T-cell (primary cell): ENCODE measurements at places on chromosomes 3 and 15.
A peak's percentile ranks its signal among the peaks of the same experiment; 100 is the strongest.

- no peak overlapping the region for H3K4me3 ChIP-seq
- no peak overlapping the region for H3K27ac ChIP-seq
- H3K27me3 ChIP-seq: peaks cover 3% of the 10 kb centered on the region
- DNase-seq: no peak
- H3K4me1 ChIP-seq: no peaks in the 10 kb centered on the region
Measured at GRCh38 chr15:29726553-29726952, 95.7 kb downstream of the TJP1 start.

GRCh38 chr15:86906376-86906775 is 826.7 kb downstream of the AGBL1 start:
- no peaks in the 10 kb centered on the region for H3K4me1 ChIP-seq
- no peak for DNase-seq
- H3K4me3 ChIP-seq: no peak overlapping the region
- no peak overlapping the region for H3K27ac ChIP-seq

- no peaks in the 10 kb centered on the region for H3K36me3 ChIP-seq
- peaks cover 10% of the 10 kb centered on the region for H3K4me1 ChIP-seq
- no peaks in the 10 kb centered on the region for H3K27me3 ChIP-seq
- no peak overlapping the region for H3K4me3 ChIP-seq
- DNase-seq: no peak
- H3K27ac ChIP-seq: no peak overlapping the region
Measured at GRCh38 chr3:106341087-106341486, 472.3 kb upstream of the CBLB start.

DNA sequence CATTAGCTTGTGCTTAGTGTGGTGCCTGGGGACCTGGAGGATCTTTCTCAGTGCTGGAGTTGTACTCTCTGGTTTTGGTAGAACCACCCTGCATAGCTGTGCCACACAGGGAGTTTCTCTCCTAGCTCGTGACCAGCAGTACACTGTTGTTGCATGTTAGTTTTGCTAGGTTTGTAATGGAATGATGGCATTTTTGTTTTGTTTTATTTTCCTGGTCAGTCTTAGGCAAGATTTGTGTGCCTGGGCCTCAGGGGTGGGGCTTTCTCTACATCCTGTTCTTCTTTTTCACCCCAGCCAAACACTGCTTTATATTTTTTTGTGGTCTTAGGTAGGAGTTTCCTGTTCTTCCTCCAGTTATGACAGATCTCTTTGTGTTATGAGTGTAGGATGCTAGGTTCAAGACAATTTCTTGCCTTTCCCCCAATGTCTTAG is 534.5 kb upstream of the KCNMB2 start:
- H3K4me3 ChIP-seq: no peak overlapping the region
- no peaks in the 10 kb centered on the region for H3K36me3 ChIP-seq
- no peaks in the 10 kb centered on the region for H3K27me3 ChIP-seq
- peaks cover 15% of the 10 kb centered on the region for H3K4me1 ChIP-seq
- peak overlapping the region; percentile 45 for H3K27ac ChIP-seq

DNA sequence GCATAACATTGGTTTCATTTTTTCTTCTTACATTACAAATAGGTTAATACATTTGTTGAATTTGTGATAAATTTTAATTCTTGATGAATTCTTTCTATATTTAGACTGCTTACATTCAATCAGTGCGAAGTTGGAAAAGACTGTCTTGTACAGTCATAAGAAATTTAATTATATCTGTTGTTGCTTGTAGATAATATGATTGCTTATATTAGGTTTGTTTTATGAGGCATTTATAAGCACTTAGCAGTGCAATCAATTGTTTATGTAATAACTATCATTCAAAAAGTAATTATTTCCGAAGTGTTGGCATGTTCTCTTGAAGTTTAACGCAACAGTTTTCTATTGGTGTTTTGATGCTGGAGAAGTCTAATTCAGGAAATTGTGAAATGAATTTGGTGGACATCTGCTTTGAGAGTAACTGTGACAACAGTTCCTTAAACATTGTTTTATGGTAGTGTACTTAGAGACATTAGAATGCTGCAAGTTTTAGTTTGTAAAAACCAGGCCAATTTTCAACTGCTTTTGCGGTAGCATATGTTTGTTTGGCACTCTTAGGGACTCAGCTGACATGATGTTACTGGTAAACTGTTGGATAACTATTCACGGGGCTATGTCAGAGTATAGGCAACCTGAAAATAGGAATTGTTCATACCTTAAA is 99.7 kb downstream of the NAALADL2 start:
- no peak overlapping the region for H3K4me3 ChIP-seq
- no peak overlapping the region for H3K27ac ChIP-seq
- no peaks in the 10 kb centered on the region for H3K27me3 ChIP-seq
- H3K36me3 ChIP-seq: no peaks in the 10 kb centered on the region

DNA sequence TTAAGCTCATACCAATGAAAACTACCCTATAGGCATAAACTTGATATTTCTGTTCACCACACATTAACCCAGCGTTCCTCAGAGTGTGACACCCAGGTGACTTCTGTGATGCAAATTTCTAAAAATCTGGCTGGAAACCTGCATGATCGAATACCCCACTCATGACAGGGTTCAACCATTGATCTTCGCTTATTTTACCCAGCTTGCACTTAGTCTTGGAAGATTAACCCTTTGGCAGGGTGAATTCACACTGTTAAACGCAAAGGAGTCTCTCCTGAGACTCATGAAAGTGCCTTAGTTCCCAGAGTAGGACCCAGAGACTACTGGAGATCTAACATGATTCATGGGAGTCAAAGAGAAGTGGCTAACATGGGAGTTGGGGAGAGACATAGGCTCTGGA is 391.6 kb downstream of the MECOM start:
- H3K4me3 ChIP-seq: no peak overlapping the region
- DNase-seq: no peak
- no peaks in the 10 kb centered on the region for H3K36me3 ChIP-seq
- H3K4me1 ChIP-seq: no peaks in the 10 kb centered on the region

- H3K4me1 ChIP-seq: no peaks in the 10 kb centered on the region
- H3K4me3 ChIP-seq: no peak overlapping the region
- no peaks in the 10 kb centered on the region for H3K36me3 ChIP-seq
Measured at GRCh38 chr15:88563638-88564037, 17.2 kb upstream of the DET1 start.

DNA sequence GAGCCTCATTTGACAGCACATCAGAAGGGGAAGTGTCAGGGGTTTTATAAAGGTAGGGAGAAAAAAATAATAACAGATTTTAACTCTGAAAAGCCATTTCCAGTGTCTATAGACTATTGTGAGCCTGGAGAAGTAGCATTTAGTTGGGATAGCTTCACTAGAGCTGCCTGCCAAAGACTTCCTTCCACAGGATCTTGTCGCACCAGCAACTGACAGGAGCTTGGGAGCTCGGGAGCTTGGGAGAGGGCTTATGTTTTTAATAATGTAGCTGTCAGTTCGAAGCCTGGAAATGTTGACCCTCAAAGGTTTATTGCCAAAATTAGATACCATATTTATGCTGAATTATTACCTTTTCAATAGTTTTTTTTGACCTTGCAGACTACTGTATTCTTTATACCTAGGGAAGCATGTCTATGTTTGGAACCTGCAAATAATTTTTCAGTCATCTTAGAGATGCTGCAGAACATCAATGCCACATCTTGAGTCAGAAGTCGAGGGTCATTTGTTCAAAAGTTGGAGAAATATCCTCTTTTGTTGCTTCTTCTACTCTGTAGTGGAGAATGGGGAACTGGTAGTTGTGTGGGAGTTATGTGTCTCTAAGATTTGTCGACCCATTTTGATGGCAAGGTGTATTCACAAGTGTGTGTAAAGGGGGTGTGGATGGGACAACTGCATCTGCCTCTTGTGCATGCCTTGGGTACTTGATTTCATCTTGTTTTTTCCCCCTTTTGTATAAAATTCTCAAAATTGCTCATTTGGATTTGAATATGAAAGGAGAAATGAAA is 41.7 kb downstream of the ARPP21 start:
- H3K4me1 ChIP-seq: no peaks in the 10 kb centered on the region
- H3K27me3 ChIP-seq: no peaks in the 10 kb centered on the region

GRCh38 chr3:5977331-5977730 is 789.8 kb downstream of the EDEM1 start:
- H3K4me3 ChIP-seq: no peak overlapping the region
- no peak for DNase-seq
- H3K4me1 ChIP-seq: no peaks in the 10 kb centered on the region
- no peaks in the 10 kb centered on the region for H3K36me3 ChIP-seq

GRCh38 chr3:72345980-72346379 is 502.3 kb downstream of the SHQ1 start:
- H3K27me3 ChIP-seq: peaks cover 5% of the 10 kb centered on the region
- H3K27ac ChIP-seq: peak overlapping the region; percentile 38
- H3K4me3 ChIP-seq: no peak overlapping the region
- peaks cover 43% of the 10 kb centered on the region for H3K4me1 ChIP-seq

DNA sequence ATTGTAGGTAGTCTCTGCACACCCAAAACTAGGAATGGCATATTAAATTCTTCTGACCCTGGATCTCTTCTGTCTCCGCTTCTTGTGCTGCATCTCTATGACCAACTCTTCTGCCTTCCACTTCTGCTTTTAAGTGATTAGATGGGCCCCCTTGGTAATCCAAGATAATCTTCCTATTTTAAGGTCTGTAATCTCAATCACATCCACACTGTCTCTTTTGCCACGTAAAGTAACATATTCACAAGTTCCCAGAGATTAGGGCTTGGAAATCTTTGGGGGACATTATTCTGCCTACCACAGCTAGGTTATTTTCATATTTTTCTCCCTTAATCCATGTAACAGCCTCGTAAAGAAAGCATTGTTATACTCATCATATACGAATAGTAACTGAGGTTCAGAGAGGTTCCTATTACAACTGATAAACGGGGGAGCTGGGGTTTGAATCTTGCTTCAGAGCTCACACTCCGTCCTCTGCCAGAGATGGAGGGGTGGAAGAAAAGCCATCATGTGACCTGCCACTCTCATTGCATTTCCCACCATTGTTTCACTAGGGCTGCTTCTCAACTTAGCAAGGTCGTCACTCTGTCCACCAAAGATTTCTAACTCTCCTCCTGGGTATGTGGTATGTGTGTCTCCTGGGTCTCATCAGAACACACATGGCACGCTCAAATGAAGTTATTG is 6.6 kb upstream of the CD47 start:
- no peaks in the 10 kb centered on the region for H3K36me3 ChIP-seq
- H3K4me3 ChIP-seq: no peak overlapping the region
- no peak for DNase-seq
- no peaks in the 10 kb centered on the region for H3K27me3 ChIP-seq
- no peak overlapping the region for H3K27ac ChIP-seq

- no peaks in the 10 kb centered on the region for H3K27me3 ChIP-seq
- H3K36me3 ChIP-seq: no peaks in the 10 kb centered on the region
- no peak overlapping the region for H3K4me3 ChIP-seq
- DNase-seq: no peak
Measured at GRCh38 chr3:108552267-108553159, 36.7 kb downstream of the CIP2A start.

DNA sequence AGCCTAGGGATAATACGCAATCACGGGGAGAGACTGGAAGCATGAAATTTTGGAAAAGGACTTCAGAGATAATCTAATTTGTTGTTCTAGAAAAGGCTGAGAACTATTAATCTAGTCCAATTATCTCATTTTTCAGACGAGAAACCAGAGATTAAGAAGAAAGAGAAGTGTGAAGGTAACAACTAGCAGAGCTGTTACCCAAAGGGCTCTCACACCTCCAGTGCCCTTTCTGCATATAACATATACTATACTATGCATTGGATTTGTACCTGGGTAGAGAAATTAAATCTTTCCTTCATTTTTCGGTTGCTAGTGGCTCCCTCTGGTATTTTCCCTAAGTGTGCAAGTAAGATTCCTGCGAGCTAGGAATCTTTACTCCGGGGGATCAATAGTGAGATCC is 13.4 kb upstream of the TM4SF19 start:
- H3K27ac ChIP-seq: no peak overlapping the region
- no peak for DNase-seq
- no peak overlapping the region for H3K4me3 ChIP-seq
- H3K36me3 ChIP-seq: peaks cover 2% of the 10 kb centered on the region

DNA sequence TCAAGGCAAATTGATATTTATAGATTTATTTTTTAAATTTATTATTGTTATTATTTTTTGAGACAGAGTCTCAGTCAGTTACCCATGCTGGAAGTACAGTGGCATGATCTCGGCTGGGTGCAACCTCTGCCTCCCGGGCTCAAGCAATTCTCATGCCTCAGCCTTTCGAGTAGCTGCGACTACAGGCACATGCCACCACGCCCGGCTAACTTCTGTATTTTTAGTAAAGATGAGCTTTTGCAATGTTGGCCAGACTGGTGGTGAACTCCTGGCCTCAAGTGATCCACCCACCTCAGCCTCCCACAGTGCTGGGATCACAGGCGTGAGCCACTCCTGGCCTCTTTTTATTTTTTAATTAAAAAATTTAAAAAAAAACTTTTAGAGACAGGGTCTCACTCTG is 19.0 kb downstream of the SPG21 start:
- H3K4me1 ChIP-seq: no peaks in the 10 kb centered on the region
- H3K4me3 ChIP-seq: no peak overlapping the region
- H3K27me3 ChIP-seq: no peaks in the 10 kb centered on the region
- no peak overlapping the region for H3K27ac ChIP-seq
- no peak for DNase-seq
- peaks cover 56% of the 10 kb centered on the region for H3K36me3 ChIP-seq

DNA sequence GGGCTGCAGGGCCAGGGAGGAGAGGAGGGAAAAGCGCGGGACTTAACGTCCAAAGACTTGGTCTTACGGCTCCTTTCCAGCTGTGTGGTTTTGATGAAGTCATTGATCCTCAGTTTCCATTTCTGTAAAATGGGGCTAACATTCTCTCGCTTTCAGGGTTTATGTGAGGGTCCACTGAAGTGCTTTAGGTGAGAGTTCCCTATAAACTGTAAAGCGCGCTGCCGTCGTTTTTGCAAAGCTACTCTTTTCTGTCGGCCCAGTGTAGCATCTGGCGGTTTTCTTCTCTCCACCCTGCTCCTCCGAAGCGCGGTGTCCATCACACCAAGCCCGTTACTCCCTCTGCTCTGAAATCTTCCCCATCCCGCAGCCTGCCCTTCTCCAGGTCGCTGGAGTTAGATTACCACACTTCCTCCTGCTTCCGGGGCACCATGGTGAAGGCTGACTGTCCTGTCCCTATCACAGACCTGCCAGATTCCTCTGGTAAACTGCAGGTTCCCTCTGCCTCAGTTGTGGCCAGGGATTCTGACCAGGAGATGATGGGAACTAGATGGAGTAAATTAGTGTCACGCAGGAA is 702 bp upstream of the DNAJC17 start:
- H3K4me3 ChIP-seq: peak overlapping the region; percentile 99
- H3K36me3 ChIP-seq: peaks cover 10% of the 10 kb centered on the region
- no peak overlapping the region for H3K27ac ChIP-seq
- no peaks in the 10 kb centered on the region for H3K27me3 ChIP-seq
- no peak for DNase-seq
- H3K4me1 ChIP-seq: peaks cover 14% of the 10 kb centered on the region
